Activated CD8-positive, alpha-beta memory T cell treated with anti-CD3 and anti-CD28 coated beads, Interleukin-2, amount 50 U/mL, for 48 hours (primary cell): ENCODE measurements at places on chromosomes 1 and 21.

GRCh38 chr1:89310976-89311375, 38.3 kb upstream of the GBP5 start:
- no peak for DNase-seq

- DNase-seq: no peak
Observed at GRCh38 chr1:203158960-203159665, 16.5 kb downstream of the MYBPH start.

DNA sequence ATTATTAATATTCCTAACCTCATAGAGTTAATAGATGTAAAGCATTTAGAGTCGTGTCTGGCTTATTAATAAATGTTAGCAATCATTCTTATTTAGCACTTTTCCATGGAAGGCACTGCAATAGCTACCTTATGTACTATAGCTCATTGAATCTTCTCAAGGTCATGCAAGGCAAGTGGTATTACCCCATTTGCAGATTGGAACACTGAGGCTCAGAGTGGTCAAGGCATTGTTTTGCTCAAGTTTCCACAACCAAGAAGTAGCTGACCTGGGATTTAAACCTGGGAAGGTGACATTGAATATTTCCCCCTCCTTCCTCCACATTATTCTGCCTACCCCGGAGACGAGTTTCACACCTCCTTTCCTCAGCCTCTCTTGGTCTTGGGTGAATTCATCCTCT, 37.8 kb upstream of the EYA3 start:
- DNase-seq: no peak

- no peak for DNase-seq
Observed at GRCh38 chr21:28221984-28222383, 770.7 kb downstream of the LTN1 start.

DNA sequence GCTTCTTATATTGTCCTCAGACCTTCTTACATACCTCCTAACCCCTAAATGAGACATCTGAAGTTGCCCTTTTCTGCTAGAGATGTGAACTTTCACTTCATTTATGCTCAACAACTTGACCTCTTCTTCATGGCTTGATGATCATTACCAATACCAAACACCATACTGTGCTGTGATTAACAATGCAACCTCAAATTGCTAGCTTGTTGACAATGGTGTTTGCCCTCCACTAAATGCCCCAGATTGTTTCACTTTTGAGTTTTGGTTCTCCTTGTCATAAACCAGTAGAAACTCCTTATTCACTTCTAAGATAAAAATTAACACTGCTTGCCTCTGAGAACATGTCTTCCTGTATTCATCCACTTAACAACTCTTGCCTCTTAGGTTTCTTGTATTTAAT, 5.6 kb downstream of the JAK1 start:
- DNase-seq: no peak

GRCh38 chr1:176719447-176719846, 256.5 kb downstream of the PAPPA2 start:
- no peak for DNase-seq

DNA sequence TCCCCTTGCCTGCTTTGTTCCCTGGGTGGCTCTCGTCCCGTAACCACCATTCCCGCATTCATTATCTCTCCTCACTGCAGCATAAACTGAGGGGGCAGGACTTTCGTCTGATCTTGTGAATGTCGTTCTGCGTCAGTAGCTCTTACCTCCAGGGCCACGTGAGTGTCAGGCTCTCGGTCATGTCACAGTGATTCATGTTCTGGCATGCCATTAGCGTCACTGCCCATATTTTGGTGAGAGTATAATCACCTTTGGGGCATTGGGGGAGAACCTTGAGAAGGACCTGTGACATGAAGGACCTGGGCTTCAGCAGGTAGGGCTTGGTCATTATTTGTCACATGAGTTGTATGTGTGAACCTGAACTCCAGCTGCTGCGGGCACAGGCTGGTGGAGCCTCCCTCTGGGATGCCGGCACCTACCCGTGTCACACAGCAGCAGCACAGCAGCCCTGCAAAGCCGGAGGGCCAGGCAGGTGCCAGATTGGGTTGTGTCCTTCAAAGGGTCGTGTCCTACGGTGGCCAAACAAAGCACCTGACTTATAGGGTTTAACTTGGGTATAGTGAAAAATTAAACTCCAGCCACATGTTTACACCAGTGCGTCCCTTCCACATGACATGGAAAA, 68.5 kb downstream of the BACE2 start:
- no peak for DNase-seq

- no peak for DNase-seq
Observed at GRCh38 chr1:14135070-14135469, 435.1 kb downstream of the PRDM2 start.

DNA sequence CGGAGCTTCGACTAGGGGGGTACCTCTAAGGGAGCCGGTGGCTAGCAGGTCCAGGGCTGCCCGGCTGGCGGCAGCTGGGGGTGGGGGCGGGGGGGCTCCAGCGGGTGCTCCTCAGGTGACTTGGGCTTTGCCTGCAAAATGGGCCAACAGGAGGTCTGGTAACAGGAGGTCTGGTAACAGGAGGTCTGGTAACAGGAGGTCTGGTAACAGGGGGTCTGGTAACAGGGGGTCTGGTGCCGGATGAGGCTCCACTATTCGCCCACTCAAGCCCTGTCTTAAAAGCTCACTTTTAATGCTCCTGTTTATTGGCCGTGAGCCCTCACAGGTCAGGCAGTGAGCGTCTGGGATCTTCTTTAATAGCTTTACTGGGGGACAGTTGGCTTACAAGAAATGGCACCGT, 40.4 kb upstream of the ACTRT2 start:
- DNase-seq: peak; percentile 10

GRCh38 chr21:17527240-17527639, 14.4 kb downstream of the CXADR start:
- DNase-seq: no peak

- DNase-seq: no peak
Observed at GRCh38 chr1:3126756-3127678, 58.0 kb downstream of the PRDM16 start.

- DNase-seq: no peak
Observed at GRCh38 chr1:40820911-40821693, 37.5 kb downstream of the KCNQ4 start.

- DNase-seq: no peak
Observed at GRCh38 chr1:8257621-8258020, 60.3 kb upstream of the SLC45A1 start.

GRCh38 chr1:3675436-3675835, 23.1 kb downstream of the TP73 start:
- no peak for DNase-seq

DNA sequence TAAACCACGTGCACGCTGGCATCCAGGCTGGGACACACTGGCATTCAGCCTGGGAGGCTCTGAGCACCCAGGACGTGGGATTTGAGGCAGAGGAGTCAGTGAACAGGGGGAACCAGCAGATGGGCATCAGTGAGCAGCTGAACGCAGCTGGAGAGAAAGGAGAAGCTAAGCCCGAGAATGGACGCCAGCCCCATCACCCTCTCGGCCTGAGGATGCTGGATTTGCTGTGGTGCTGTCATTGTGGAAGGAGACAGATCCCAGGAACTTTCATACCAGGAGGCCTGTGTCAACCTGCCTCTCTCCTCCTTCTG, 132.8 kb downstream of the PGBD5 start:
- no peak for DNase-seq

DNA sequence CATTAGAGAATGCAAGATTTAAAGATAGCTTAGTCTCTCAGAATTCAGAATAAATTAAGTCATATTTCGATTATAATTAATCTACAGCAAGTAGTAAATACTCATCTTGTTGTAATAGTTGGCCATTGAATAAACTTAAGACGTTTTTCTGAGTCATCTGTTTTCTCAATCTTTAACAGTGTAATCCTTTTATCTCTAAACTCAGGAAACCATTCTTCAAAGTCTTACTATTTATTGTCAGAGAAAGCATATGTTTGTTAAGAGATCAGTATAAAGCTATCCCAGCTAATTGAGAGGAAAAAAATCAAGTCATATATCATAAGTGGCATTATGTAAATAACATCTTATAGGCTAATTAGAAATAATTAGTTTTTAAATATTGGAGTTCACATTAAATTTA, 201.2 kb upstream of the ADAMTS5 start:
- DNase-seq: no peak

GRCh38 chr1:84450910-84451309, 28.2 kb upstream of the RPF1 start:
- no peak for DNase-seq

- DNase-seq: peak; percentile 83
Observed at GRCh38 chr1:23544444-23545389, 13.7 kb upstream of the E2F2 start.

GRCh38 chr1:78410643-78411042, 80.1 kb upstream of the PTGFR start:
- no peak for DNase-seq

DNA sequence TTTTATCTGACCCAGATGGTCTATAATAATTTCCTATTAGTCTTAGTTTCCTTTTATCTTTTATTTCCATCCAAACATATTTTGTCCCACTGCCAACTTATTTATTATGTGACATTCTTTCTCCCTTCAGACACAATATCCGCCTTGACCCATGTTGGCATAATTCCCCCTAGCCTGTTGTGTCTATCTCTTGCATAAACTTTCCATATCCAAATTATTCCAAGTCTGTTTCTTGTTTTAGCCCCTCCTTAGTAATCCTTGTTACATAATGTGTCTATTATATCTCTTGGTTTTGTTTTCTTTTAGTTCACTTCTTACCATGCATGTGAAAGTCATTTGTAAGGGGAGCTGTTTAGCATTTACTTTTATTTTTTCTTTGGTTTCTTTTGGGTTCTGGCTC, 81.6 kb upstream of the CACHD1 start:
- no peak for DNase-seq

DNA sequence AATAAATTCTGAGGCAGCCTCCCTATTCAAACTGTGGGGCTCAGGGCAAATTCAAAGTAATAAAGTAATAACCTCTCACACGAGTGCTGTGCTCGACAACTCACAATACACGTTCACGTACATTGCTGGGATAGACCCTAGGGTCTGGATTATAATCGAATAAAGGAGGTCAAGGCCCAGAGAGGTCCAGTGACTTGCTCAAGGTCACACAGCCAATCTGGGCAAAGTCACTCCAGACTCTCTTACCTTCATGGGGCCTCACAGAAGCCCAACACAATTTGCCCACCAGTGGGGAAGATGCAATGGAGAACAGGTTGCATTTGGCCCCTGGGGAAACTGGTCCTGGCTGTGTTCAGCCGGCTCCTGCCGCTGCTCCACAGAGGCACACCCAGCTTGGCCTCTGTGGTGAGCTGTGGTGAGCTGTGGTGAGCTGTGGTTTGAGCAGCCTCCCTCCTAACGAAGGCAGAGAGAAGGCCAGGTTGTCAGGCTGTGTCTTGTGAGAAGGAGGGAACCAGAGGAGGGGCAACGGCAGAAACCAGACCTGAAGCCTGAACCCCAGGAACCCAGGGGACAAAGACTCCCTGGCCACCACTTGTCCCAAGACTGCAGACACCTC, 35.1 kb downstream of the NUAK2 start:
- peak; percentile 93 for DNase-seq

- no peak for DNase-seq
Observed at GRCh38 chr1:147635342-147635741, 35.0 kb downstream of the ACP6 start.

DNA sequence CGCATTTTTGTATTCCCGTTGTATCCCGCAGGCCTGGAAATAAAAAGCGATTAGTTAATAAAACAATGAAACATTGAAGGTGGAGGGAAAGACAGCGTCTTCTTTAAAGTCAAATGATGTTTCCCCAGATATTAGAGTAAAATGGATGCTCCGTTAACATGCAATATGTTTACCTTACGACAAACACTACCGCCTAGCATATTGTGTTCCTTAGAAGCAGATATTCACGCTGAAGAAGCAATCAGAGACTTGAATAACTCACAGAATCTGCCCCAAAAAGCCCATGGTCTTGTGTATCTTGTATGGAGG, 583 bp upstream of the B4GALT3 start:
- DNase-seq: no peak

GRCh38 chr1:179015396-179015795, 10.3 kb upstream of the FAM20B start:
- no peak for DNase-seq

DNA sequence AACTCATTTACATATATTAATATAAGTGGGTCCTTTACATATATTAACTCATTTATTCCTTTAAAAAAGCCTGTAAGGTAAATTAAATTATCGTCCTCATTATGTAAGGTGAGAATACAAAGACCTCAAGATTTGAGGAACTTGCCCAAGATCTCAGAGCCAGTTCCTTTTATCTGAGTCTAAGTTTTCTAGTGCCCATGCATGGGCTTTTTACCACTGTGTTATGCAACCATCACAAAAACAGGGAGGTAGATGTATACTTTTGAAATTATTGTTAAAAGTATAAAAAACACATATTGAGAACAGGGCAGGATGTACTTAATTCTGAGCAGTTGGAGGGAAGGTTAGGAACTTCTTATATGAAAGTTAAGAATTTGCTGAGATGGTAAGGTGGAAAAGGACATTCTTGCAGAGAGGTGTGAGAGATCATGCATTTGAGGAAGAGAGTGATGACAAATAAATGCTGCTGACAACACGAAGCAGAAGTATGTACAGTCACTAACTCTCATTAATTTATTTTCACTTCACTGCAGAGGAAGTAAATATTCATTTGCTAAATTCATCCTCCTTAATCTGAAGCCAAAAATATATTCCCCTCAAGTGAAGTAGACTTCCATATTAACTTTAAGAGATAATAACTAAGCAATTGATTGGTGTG, 28.9 kb upstream of the LYPLAL1 start:
- no peak for DNase-seq

DNA sequence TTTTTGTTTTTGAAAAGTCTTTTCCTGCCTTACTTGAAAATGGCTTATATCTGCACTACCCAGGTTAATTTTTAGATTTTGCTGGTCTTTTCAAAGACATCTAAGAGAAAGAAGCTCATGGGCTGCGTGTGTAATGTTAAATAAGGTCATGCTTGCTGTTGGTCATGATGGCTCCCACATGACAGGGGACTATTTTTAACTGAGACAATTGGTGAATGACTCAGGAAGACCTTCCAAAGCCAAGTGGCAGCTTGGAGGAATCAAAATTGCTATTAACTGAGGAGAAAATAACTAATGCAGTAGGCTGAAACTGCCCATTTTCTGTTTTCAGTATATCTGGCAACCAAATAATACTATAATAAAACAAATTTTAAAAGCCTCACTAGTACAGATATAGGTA, 117.1 kb upstream of the SPAG17 start:
- no peak for DNase-seq

GRCh38 chr1:158249646-158250045, 4.6 kb upstream of the CD1A start:
- DNase-seq: no peak
